ENCODE measurements at places on chromosomes 4 and X.
A peak's percentile ranks its signal among the peaks of the same experiment; 100 is the strongest.

DNA sequence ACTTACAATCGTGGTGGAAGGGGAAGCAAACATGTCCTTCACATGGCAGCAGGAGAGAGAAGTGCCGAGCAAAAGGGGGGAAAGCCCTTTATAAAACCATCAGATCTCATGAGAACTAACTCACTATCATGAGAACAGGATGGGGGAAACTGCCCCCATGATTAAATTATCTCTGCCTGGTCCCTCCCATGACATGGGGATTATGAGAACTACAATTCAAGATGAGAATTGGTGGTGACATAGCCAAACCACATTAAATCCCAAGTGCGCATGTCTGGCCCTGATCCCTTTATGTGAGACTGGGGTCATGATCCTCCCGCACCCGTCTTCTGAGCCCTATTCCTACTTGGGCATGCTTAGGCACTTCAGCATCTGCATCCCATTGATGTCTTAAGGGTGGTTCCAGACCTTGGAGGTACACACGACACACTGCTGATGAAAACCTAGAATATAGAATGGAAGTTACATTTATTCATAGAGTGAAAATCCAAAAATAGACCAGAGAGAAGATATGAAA, 116.0 kb downstream of the PTTG2 start:
- DNase-seq = no peak

GRCh38 chr4:159292137-159292896, 189.4 kb downstream of the RAPGEF2 start:
- DNase-seq = no peak

DNA sequence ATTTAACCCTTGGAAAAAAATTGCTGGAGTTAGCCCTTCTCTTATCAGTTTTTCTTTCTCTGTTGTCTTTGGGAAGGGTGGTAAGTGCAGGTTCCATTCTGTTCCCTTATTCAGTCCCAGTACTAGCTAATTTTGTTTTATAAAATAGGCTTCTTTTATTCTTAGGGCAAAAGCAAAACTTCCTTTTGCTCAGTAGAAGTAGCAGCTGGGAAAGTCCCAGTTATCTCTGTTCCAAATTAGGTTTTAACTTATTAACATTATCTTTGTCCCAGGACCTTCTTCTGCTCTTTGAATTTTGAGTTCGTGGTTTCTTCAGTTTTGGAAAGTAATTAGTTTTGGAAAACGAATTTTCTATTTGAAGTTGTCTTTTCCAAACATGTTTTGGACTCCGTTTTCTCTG, 61.1 kb downstream of the BANK1 start:
- no peak for DNase-seq

GRCh38 chrX:14300376-14300775, 229.0 kb upstream of the GLRA2 start:
- DNase-seq = no peak

- no peak for DNase-seq
Observed at GRCh38 chr4:140243278-140243753, 89.3 kb upstream of the MAML3 start.

DNA sequence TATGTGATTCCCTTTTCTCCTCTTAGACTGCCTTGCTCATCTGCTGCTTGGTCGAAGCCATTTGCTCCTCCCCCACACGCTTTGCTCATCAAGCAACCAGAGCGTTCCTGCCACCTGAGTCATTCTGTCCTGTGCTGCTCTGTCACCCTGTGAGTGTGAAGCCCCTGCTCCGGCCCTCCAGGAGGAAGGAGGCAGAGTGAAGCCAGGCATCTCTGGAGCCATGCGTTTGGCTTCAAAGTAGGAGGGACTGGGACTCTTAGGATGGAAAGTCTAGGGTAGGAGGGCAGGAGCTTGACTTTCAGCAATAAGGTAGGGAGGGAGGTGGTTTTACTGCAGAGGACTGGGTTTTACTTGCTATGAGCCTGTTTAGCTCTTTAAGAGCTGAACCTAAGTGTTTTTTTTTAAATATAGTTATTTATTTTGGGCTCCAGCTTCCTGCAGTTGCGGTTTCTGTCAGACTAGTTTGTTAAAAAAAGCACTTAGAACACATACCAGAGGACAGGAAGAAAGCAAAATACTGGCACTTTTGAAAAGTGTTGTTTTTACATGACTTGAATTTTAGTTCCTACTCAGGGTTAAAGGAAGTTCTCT, 63.6 kb downstream of the SPINK2 start:
- DNase-seq = peak; percentile 68

GRCh38 chr4:7734651-7735260, 204.9 kb downstream of the AFAP1 start:
- DNase-seq = no peak

DNA sequence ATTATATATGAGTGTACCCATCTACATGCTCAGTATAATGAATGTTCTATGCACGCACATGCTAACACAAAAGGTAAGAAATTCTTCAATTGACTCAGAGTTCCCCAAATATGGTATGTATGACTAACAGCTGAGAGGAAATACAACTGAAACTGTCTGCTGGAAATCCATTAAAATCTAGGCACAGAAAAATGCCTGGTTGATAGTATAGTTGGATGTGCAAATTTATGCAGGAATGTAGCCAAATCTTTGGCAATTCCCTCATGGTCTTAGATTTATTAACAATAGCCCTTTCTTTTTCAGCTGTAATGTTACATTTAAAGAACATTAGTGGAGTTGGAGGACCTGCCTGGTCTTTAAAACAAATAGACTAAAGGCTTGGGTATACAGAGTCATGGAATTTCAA, 5.5 kb downstream of the CAMK2D start:
- peak; percentile 2 for DNase-seq

GRCh38 chr4:71941001-71941400, 90.8 kb upstream of the NPFFR2 start:
- no peak for DNase-seq

- no peak for DNase-seq
Observed at GRCh38 chr4:1344696-1345095, 2.3 kb upstream of the UVSSA start.

GRCh38 chrX:56728752-56729151, 291 bp upstream of the NBDY start:
- DNase-seq = no peak

GRCh38 chrX:13051529-13052172, 7.2 kb upstream of the FAM9C start:
- DNase-seq = no peak

- DNase-seq = no peak
Observed at GRCh38 chrX:134362560-134363089, 97.3 kb upstream of the HPRT1 start.

GRCh38 chr4:56434599-56435139, 746 bp downstream of the PPAT start:
- DNase-seq = peak; percentile 26

- no peak for DNase-seq
Observed at GRCh38 chr4:83074086-83074704, 39.2 kb downstream of the COPS4 start.

DNA sequence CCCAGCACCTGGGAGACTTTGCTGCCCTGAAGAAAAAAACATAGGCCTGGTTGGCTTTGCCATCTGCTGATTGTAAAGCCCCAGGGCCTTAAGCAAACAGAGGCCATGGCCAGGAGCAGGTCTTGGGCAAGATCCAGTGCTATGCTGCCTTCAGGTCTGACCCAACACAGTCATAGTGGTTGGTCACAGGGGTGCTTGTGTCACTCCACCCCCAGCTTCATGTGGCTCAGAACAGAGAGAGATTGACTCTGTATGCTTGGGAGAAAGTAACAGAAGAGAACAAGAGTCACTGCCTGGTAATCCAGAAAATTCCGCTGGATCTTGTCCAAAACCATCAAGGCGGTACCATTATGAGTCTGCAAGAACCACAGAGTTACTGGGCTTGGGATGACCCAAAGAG, 24.4 kb upstream of the SMARCA5 start:
- no peak for DNase-seq

GRCh38 chrX:132217203-132218073, 1.8 kb downstream of the RAP2C start:
- peak; percentile 54 for DNase-seq

DNA sequence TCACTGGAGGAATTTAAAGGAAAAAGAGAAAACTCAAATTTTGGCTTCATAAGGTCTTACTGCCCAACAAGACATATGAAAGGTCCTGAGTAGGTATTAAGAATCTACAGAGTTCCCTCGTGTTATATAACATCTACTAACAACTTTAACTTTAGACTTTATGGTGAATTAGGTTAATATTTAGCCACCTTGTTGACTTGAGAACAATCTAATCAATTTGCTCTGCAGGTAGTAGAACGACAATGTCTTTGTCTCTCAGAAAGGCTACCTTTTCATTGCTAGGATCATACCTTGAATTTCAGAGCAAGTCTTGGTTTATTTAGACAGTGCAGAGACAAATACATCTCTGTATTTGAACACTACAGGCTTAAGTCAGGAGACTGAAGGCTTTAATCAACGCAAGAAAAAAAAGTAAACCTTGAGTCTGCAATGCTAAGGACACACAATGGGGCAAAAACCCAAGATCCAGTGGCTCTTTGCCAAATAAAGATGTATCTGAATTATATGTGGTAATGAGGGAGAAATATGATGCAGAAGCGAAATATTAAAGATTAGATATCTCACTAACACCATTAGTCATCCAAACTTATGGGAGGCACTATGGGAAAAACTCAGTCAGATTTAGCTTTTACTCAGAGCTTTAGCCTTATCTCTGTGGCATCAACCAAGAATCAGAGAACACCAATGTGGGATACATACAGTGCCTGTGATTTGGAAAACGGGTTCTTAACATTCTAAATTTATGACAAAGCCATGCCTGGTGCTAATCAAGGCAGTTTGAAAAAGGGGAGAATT, 93.6 kb upstream of the FTHL17 start:
- no peak for DNase-seq
